Keratinocyte (primary cell): ENCODE measurements at places on chromosomes 7 and 10.

DNA sequence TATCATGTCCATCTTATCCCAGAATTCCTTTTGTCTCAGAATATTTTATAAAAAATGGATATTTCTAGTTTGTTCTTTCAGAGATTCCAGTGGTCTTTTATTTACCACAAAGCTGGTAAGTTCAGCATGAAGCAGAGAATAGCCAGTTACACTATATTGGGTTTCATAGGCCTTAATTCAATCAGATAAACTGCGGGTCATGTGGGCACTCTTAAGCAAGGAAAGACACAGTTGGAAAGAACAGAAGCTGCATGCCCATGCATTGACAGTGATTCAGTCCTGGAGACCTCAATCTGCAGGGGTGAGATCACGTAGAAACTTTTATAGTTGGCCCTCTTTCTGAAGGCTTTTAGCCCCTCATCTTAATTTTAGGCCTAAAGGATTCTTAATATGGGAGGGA lies 281.3 kb upstream of the IGFBP3 start:
- DNase-seq = no peak
- H3K27ac ChIP-seq = no peak overlapping the region
- peaks cover 2% of the 10 kb centered on the region for H3K27me3 ChIP-seq
- peaks cover 14% of the 10 kb centered on the region for H3K4me1 ChIP-seq

GRCh38 chr7:132135746-132136385 lies 440.4 kb downstream of the PLXNA4 start:
- no peaks in the 10 kb centered on the region for H3K27me3 ChIP-seq
- DNase-seq = no peak
- no peak overlapping the region for H3K4me3 ChIP-seq
- H3K36me3 ChIP-seq = no peaks in the 10 kb centered on the region
- H3K27ac ChIP-seq = no peak overlapping the region

DNA sequence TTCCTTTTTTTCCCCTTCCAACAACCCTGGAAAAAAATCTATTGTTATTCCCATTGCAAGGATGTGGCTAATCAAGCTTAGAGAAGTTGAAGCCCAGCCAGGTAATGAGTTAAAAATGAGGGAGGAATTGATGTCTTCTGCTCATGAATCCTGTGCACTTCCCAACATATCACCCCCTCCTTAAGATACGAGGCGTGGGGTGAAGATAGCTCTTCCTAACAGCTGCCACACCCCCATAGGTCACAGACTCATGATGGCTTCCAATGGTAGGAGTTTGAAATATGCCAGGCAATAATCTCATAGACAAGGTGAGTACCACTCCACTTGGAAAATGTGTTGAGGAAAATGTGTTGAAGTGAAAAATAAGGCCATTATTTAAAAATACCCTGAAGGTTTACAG lies 71.3 kb upstream of the HECW1 start:
- H3K27me3 ChIP-seq = peaks cover 3% of the 10 kb centered on the region
- H3K36me3 ChIP-seq = no peaks in the 10 kb centered on the region
- no peak overlapping the region for H3K27ac ChIP-seq
- no peak overlapping the region for H3K4me3 ChIP-seq

GRCh38 chr10:30038781-30039536 lies 20.4 kb downstream of the JCAD start:
- H3K4me1 ChIP-seq = no peaks in the 10 kb centered on the region
- H3K36me3 ChIP-seq = no peaks in the 10 kb centered on the region
- no peak for DNase-seq
- peaks cover 5% of the 10 kb centered on the region for H3K27me3 ChIP-seq

DNA sequence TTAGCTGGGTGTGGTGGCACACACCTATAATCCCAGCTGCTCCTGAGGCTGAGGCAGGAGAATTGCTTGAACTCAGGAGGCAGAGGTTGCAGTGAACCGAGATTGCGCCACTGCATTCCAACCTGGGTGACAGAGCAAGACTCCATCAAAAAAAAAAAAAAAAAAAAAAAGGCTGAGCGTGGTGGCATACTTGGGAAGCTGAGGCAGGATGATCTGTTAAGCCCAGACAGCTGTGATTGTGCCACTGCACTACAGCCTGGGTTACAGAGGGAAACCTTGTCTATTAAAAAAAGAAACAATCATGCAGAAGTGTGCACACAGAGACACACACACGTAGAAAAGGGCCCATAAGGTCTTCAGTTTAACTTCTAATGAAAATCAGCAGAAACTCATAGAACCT lies 150.6 kb downstream of the TPST1 start:
- no peak for DNase-seq
- H3K4me3 ChIP-seq = peak overlapping the region; percentile 69
- no peaks in the 10 kb centered on the region for H3K27me3 ChIP-seq
- H3K27ac ChIP-seq = peak overlapping the region; percentile 97
- peaks cover 73% of the 10 kb centered on the region for H3K4me1 ChIP-seq

GRCh38 chr10:59967079-59967478 lies 60.7 kb upstream of the CCDC6 start:
- H3K27ac ChIP-seq = no peak overlapping the region
- DNase-seq = no peak
- peaks cover 30% of the 10 kb centered on the region for H3K4me1 ChIP-seq
- H3K36me3 ChIP-seq = no peaks in the 10 kb centered on the region
- H3K4me3 ChIP-seq = no peak overlapping the region
- H3K27me3 ChIP-seq = no peaks in the 10 kb centered on the region

DNA sequence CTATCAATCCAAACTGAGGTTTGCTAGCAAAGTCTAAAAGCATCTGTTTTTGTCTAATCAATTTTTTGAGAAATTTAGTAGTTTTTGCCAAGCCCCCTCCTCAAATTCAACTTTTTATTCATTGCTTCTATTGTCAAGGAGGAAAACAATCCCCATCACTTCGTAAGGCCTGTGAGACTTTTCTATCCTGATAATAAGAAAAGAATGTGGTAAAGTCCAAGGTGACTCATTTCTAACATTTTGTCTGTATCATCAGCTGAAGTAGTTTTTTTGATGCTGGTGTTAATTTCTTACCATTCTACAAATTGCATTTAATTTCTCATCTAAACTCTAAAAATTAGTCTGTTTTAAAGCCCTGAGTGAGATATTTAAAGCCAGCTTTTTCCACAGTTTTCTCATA lies 11.7 kb downstream of the ANK3 start:
- DNase-seq = no peak
- H3K27ac ChIP-seq = no peak overlapping the region
- H3K4me3 ChIP-seq = no peak overlapping the region
- H3K27me3 ChIP-seq = no peaks in the 10 kb centered on the region
